GM23338 (cell line): ENCODE measurements at places on chromosomes 6 and 20. TPM values are rescaled to one million over a fixed set of nuclear protein-coding genes. Genes with fewer than 3 reads are reported as not detected.

- 0 out of 2 replicates have a peak, but pooled peaks cover 4% of the 10 kb centered on the region for H3K4me1 ChIP-seq
- no peaks in the 10 kb centered on the region for H3K27me3 ChIP-seq
- H3K36me3 ChIP-seq = no peaks in the 10 kb centered on the region
- H3K4me3 ChIP-seq = no peak overlapping the region
- no peak for DNase-seq
These were observed 441.5 kb upstream of the FLRT3 start for GRCh38 chr20:14778875-14779274.

The TSPO2 gene
- 0.31 TPM in 1 of 2 replicates, not detected in the other for polyA plus RNA-seq

The LSM14B gene
- polyA plus RNA-seq = 9.6 and 12.1 TPM in 2 replicates

The STX11 gene
- polyA plus RNA-seq = 0.37 and 0.52 TPM in 2 replicates

DNA sequence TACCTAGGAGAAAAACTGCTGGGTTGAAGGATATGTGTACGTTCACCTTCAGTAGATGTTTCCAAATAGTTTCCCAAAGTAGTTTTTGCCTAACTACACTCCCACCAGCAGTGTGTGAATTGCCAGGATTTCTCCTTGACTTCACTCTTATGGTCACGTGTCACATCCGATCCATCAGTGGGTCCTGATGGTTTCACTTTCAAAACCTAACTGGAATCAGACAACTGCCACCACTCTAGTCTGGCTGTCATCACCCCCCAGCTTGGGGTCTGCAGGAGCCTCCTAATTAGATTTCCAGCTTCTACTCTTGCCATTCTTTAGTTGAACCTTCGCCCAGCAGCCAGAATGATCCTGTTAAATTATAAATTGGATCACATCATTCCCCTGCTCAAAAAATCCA is 8.5 kb upstream of the SLC12A5 start:
- H3K36me3 ChIP-seq = no peaks in the 10 kb centered on the region
- peaks cover 30% of the 10 kb centered on the region for H3K27me3 ChIP-seq
- H3K27ac ChIP-seq = no peak overlapping the region
- H3K4me3 ChIP-seq = peak overlapping the region; percentile 83; the same call in 1 of the 2 replicates
- DNase-seq = no peak

DNA sequence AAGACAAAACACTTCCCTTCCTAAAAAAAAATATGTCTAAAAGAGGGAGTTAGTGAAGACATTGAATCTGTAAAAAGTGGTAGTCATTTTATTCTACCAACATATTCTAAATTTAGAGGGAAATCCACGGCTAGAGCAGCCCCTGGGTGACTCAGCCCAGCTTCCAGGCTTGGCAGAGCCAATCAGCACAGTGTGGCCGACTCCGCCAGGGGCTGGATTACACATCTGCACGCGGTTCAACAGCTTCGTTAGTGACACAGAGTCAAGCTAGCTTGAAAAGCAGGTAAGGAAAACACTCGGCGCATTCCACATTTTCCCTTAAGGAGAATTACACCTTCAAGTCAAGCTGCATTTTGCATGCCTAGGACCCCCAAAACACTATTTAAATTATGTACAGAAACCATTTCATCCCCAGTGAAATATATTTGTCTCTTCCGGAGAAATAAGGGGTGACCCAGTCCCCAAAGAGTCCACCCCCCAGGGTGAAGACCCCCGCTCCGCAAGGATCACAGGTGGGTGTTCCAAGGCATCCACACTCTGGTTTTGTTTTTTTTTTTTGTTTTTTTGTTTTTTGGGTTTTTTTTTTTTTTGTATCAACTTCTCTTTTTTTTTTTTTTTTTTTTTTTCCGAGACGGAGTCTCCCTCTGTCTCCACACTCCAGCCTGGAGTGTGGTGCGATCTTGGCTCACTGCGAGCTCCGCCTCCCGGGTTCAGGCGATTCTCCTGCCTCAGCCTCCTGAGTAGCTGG is 58.4 kb upstream of the ARID1B start:
- DNase-seq = peak; percentile 13
- H3K36me3 ChIP-seq = no peaks in the 10 kb centered on the region
- H3K4me1 ChIP-seq = peaks cover 37% of the 10 kb centered on the region
- no peaks in the 10 kb centered on the region for H3K27me3 ChIP-seq
- no peak overlapping the region for H3K27ac ChIP-seq

GRCh38 chr20:40945754-40946450 is 82.7 kb upstream of the TOP1 start:
- no peaks in the 10 kb centered on the region for H3K27me3 ChIP-seq
- H3K4me1 ChIP-seq = no peaks in the 10 kb centered on the region
- H3K4me3 ChIP-seq = no peak overlapping the region
- no peaks in the 10 kb centered on the region for H3K36me3 ChIP-seq
- peak; percentile 86 for DNase-seq

The SERINC3 gene
- polyA plus RNA-seq = 18.1 and 18.6 TPM in 2 replicates

GRCh38 chr6:35244551-35244950 is 15.0 kb upstream of the ZNF76 start:
- no peaks in the 10 kb centered on the region for H3K36me3 ChIP-seq
- DNase-seq = no peak
- H3K27ac ChIP-seq = no peak overlapping the region
- H3K4me1 ChIP-seq = peaks cover 19% of the 10 kb centered on the region

DNA sequence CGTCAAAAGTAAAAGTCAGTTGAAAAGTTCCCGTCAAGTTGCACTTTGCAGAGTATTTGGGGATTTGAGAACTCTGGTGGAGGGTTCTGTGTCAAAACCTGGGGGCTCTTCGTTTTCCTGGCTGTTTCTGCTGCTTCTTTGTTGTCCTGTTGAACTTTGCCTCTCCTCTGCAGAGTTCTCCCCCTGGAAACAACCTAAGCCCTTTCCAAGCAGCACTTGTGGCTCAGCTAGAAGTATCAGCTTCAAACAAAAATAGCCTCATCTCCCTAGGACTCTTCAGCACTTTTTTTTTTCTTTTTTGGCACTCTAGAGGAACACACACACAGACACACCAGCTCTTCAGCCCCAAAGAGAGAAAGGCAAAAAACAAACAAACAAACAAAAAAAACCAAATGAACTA is at the start of gene TRDN:
Gene TRDN, minus strand, starts transcription at position 169 of the 400 bp plus-strand sequence. CDS start 175 bp downstream, outside the sequence.
- peaks cover 5% of the 10 kb centered on the region; the same call in 1 of the 2 replicates for H3K4me1 ChIP-seq
- H3K27ac ChIP-seq = 0 out of 2 replicates have a peak within 1 kb of the TSS, but pooled peaks have one; percentile 5
- DNase-seq = peak; percentile 7
- no peaks in the 10 kb centered on the region for H3K27me3 ChIP-seq
- no peak within 1 kb of the TSS for H3K4me3 ChIP-seq

The ZC3H12D gene
- polyA plus RNA-seq = not detected in 2 replicates

DNA sequence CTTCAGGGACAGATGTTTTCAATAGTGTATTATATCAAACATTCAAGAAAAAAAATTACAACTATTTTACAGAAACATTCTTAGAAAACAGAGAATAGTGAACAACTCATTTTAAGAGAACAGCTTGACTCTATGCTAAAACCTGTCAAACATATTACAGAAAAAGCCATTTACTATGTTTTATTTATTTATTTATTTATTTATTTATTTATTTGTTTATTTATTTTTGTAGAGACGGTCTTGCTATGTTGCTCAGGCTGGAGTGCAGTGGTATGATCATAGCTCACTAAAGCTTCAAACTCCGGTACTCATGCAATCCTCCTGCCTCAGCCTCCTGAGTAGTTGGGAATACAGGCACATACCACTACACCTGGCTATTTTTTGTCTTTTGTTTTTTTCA is 317.9 kb upstream of the HTR1E start:
- no peak overlapping the region for H3K27ac ChIP-seq
- H3K36me3 ChIP-seq = peaks cover 4% of the 10 kb centered on the region; the same call in 1 of the 2 replicates
- H3K27me3 ChIP-seq = no peaks in the 10 kb centered on the region
- H3K4me1 ChIP-seq = no peaks in the 10 kb centered on the region

- H3K27ac ChIP-seq = no peak overlapping the region
- no peaks in the 10 kb centered on the region; the same call in 1 of the 2 replicates for H3K36me3 ChIP-seq
- H3K4me3 ChIP-seq = no peak overlapping the region
- DNase-seq = no peak
- peaks cover 23% of the 10 kb centered on the region for H3K4me1 ChIP-seq
- peaks cover 31% of the 10 kb centered on the region for H3K27me3 ChIP-seq
These were observed 4.2 kb downstream of the SCRT2 start for GRCh38 chr20:671252-672030.

DNA sequence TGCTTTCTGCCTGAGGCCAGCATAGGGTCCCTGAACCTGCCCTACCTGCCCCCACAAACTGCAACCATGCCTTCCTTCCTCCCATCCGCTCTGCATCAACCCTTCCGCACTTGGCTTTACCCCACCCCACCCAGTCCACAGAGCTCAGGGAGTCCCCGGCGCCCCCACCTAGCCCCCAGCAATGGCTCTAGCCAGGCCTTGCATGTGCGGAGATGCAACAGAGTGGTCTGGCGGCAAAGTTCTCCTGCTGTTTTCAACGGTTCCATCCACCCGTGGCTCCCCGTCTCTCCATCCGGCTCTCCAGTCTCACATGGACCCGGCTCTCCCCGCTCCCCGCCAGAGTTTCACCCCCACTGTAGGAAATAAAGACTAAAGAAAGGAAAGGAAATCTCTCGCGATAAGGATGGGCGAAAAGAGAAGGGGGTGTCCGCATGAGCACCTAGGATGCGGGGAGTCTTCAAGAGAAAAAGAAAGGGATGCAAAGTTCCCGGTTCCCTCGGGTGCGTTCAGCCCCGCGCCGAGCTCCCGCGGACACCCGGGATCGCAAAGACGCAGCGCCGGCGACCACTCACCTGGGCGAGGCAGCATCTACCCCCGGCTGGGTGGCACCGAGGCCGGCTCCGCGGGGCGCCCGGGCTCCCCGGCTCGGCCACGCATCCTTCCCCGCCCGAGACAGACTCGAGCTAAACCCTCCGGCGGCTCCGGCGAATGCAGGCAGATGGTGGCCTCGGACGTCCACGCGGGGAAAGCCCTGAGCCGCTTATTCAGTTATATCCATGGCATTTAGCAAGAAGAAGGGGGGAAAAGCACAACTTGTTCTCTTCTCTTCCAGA is 579 bp downstream of the LRFN2 start:
- H3K36me3 ChIP-seq = no peaks in the 10 kb centered on the region
- no peak overlapping the region for H3K27ac ChIP-seq
- peak overlapping the region; percentile 79 for H3K4me3 ChIP-seq

DNA sequence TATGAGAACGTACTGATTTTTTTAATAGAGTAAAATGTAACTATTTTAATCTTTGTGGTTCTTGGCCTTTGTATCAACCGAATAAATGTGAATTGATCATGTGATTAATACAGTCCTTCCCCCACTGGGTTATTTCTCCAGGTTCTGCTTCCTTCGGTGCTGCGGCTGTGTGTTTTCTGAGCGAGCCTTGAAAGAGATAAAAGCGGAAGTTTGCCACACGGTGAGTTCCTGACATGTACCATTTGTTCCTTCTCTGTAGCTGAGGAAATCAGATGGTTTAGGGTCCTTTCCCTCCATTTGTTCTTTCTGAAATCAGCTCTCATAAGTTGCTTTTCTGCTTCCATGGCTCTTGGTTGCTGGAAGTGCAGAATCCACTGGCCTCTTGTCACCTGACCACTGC is 15.5 kb downstream of the RTF2 start:
- H3K4me1 ChIP-seq = no peaks in the 10 kb centered on the region
- H3K36me3 ChIP-seq = peaks cover 3% of the 10 kb centered on the region; the same call in 1 of the 2 replicates
- DNase-seq = no peak
- H3K27ac ChIP-seq = no peak overlapping the region

- DNase-seq = no peak
- H3K27me3 ChIP-seq = no peaks in the 10 kb centered on the region
- H3K27ac ChIP-seq = no peak overlapping the region
- no peaks in the 10 kb centered on the region for H3K4me1 ChIP-seq
- H3K4me3 ChIP-seq = no peak overlapping the region
These were observed 13.2 kb upstream of the CST4 start for GRCh38 chr20:23702021-23702420.

DNA sequence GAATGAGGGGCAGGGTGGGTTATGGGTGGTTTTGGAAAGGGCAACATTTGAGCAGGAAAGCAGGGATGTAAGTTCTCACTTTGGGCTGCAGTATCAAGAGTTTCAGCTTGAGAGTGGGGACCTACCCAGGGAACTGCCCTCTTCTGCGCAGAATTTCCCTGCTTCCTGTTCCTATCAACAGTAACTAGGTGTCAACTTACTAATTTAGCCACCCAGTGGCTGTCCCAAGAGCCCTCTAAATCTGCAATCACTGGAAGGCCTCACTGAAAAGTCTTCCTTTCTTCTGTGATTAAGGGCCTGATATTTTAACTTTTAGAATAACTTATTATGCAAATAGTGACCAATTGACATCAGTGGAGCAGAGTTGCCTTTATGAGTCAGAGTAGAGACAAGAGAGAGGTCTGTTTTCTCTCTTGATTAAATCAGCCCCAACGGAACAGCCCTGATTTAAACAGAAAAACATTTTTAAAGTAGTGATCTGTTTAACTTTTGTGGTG is 118.2 kb upstream of the RIPOR2 start:
- no peak overlapping the region for H3K4me3 ChIP-seq
- no peaks in the 10 kb centered on the region for H3K4me1 ChIP-seq
- H3K27ac ChIP-seq = no peak overlapping the region
- no peaks in the 10 kb centered on the region for H3K27me3 ChIP-seq
- DNase-seq = no peak

The RSPH3 gene
- polyA plus RNA-seq = 2.8 and 3.9 TPM in 2 replicates

DNA sequence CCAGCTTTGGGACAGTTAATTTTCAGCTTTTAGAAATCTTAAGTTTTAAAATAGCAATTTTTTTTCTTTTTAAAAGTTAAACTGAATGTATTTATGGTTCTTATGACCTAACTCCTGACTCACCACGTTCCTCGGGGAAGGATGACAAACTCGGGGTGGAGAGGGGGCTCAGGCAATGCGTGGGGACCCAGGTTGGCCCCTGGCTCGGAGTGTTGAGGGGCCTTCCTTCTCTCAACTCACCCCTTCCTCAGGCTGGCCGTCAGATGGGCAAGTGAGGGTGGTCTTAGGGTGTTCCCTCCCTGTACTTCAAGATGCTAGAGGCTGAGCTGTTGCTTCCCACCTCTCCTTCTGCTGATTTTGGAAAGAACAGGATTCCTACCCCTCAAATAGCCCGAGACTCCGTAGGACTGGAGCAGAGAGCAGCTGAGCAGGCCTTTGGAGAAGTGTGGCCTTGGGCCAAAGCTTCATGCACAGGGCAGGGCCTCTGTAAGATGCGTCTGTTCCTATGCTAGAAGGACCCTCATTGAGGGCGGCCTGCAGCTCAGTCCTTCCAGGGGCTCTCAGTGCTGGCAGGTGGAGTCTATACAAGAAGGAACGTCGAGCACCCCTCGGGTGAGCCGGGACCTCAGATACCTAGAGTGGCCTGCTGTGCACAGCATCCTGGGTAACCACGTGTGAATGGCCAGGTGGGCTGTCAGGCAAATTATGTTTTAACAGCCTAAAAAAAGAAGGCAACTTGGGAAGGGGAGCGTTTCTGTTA is 79.3 kb downstream of the TCP11 start:
- H3K4me3 ChIP-seq = no peak overlapping the region
- H3K36me3 ChIP-seq = no peaks in the 10 kb centered on the region
- H3K4me1 ChIP-seq = no peaks in the 10 kb centered on the region; the same call in 1 of the 2 replicates
- no peak for DNase-seq

The SLC22A1 gene
- 0.59 and 0.65 TPM in 2 replicates for polyA plus RNA-seq

GRCh38 chr6:153476243-153476642 is 345.2 kb upstream of the RGS17 start:
- DNase-seq = no peak
- H3K4me3 ChIP-seq = no peak overlapping the region
- no peaks in the 10 kb centered on the region for H3K27me3 ChIP-seq
- H3K4me1 ChIP-seq = peaks cover 6% of the 10 kb centered on the region; the same call in 1 of the 2 replicates
- no peaks in the 10 kb centered on the region for H3K36me3 ChIP-seq
- no peak overlapping the region for H3K27ac ChIP-seq

The MRPS10 gene
- 33.7 and 36.2 TPM in 2 replicates for polyA plus RNA-seq

- DNase-seq = peak; percentile 74
- H3K27ac ChIP-seq = no peak overlapping the region
- H3K36me3 ChIP-seq = no peaks in the 10 kb centered on the region
- no peaks in the 10 kb centered on the region for H3K27me3 ChIP-seq
- no peaks in the 10 kb centered on the region for H3K4me1 ChIP-seq
These were observed 54.3 kb downstream of the MYLIP start for GRCh38 chr6:16183187-16183664.
